ENCODE measurements at places on chromosomes 2 and 18. TPM values are rescaled to one million over a fixed set of nuclear protein-coding genes. Genes with fewer than 3 reads are reported as not detected.

Gene CFAP221
- 0.07 TPM for polyA plus RNA-seq

DNA sequence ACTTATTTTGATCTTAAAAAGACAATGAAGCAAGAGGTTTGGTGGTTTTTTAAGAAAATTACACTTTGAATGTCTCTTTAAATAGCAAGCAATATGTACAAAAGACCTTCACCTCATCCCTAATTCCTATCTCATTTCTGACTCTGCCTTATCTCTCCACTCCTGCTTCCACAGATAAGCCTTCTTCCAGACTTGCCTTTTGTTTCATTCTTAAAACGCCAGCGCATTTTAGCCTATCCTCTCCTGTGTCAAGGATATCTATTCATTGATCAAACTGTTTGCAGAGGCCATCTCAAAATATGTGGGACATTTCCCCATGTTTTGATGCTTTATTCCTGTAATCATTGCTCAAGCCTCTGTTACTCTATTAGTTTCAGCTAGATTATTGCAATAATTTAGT, 562.5 kb downstream of the PARD3B start:
- no peak for DNase-seq
- H3K4me3 ChIP-seq = no peak overlapping the region
- no peaks in the 10 kb centered on the region for H3K4me1 ChIP-seq
- H3K27me3 ChIP-seq = no peaks in the 10 kb centered on the region
- no peaks in the 10 kb centered on the region for H3K36me3 ChIP-seq
- H3K27ac ChIP-seq = no peak overlapping the region

- peak overlapping the region; percentile 41 for H3K27ac ChIP-seq
- DNase-seq = no peak
- no peaks in the 10 kb centered on the region for H3K27me3 ChIP-seq
- H3K36me3 ChIP-seq = no peaks in the 10 kb centered on the region
- H3K4me1 ChIP-seq = peaks cover 98% of the 10 kb centered on the region
These were observed 128.9 kb downstream of the HDAC4 start for GRCh38 chr2:239271882-239272281.

DNA sequence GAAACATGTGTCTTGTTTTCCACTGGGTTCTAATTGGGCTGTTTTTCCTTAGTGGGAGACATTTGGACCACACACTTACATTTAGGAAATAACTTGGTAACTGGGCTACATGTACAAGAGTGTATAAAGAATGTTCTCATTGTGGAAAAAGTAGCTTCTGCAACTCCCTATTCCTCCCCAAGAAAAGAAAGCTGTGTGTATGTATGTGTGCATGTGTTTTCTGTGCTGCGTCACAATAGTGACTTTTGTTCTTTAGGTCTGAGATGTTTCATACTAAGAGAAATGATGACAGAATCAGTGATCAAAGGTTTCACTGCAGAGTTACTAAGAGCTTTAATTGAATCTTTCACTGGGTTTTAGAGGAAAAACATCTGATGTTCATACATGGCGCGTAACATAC, 82.7 kb downstream of the TANC1 start:
- H3K4me1 ChIP-seq = peaks cover 37% of the 10 kb centered on the region
- DNase-seq = no peak
- no peaks in the 10 kb centered on the region for H3K36me3 ChIP-seq
- H3K4me3 ChIP-seq = no peak overlapping the region
- peak overlapping the region; percentile 67 for H3K27ac ChIP-seq
- no peaks in the 10 kb centered on the region for H3K27me3 ChIP-seq

Gene GCKR
- polyA plus RNA-seq = not detected

Gene ALPG
- polyA plus RNA-seq = not detected

- no peak for DNase-seq
- no peaks in the 10 kb centered on the region for H3K27me3 ChIP-seq
- no peaks in the 10 kb centered on the region for H3K4me1 ChIP-seq
- H3K27ac ChIP-seq = no peak overlapping the region
- H3K36me3 ChIP-seq = no peaks in the 10 kb centered on the region
These were observed 848.5 kb downstream of the DCDC2C start for GRCh38 chr2:4551691-4552474.

Gene CCL20
- polyA plus RNA-seq = 15.6 TPM

- H3K27ac ChIP-seq = peak overlapping the region; percentile 82
- peak overlapping the region; percentile 41 for H3K4me3 ChIP-seq
- DNase-seq = peak; percentile 92
- no peaks in the 10 kb centered on the region for H3K36me3 ChIP-seq
These were observed 48.5 kb downstream of the KCNIP3 start for GRCh38 chr2:95345563-95346230.

GRCh38 chr2:673615-674320, 3.4 kb downstream of the TMEM18 start:
- DNase-seq = no peak
- no peak overlapping the region for H3K27ac ChIP-seq
- no peak overlapping the region for H3K4me3 ChIP-seq
- peaks cover 16% of the 10 kb centered on the region for H3K36me3 ChIP-seq
- H3K27me3 ChIP-seq = no peaks in the 10 kb centered on the region

Gene RAB6C
- polyA plus RNA-seq = 0.03 TPM

Gene NIFK
- polyA plus RNA-seq = 38.3 TPM

DNA sequence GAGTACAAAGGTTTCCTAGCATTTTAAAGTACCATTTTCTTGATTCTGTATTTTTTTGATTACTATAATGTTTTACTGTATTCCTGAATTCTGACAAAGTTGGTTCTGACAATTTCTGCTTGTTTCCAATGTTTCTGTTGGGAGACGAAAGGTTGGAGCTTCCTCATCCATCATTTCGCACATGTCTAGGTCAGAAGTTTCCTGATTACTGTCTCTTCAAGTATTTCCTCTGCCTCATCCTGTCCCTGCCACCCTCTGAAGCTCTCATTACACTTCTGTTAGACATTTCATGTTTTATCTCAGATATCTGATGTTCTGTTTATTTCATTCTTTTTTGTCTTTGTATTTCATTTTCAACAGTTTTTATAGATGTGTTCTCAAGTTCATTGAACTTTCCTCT, 895.8 kb downstream of the TSN start:
- no peak for DNase-seq
- no peaks in the 10 kb centered on the region for H3K4me1 ChIP-seq
- H3K27ac ChIP-seq = no peak overlapping the region
- H3K27me3 ChIP-seq = no peaks in the 10 kb centered on the region

DNA sequence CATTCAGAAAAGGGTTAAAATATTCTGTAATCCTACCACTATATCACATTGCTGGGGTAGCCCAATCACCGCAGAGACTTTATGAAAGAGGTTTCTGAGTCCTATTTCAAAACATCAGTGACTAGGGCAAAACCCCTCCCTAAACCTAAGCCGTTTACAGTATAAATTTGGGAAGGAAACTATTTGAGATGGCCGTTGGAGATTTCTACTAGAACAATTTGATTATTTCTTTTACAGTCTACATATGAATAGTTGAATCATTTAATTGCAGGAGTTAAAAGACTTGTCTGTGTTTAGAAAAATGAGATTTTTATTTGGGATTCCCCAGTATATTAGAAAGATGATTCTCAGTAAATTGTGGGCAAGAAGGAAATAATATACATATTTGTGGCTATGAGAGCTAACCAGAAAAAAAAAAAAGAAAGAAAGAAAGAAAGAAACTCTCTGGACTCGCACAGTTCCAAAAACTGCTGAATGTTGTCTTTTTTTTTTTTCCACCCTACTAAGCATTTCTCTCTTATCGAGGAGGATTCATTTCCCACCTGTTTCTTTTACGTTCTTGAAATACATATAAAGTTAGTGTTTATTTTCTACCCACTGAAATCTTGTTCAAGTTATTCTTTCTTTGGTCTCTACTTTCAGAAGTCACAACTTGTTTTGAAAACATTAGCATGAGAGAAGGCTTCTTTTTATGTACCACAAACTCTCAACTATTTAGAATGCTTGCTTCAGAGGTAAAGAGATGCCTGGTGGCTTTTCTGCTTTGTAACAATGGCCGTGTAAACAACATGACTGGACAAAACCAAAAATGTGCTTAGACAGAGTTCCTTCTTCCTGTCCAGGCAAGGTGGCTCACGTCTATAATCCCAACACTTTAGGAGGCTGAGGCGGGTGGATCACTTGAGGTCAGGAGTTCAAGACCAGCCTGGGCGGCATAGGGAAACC, 65.9 kb downstream of the BCL2 start:
- no peaks in the 10 kb centered on the region for H3K36me3 ChIP-seq
- peak overlapping the region; percentile 6 for H3K4me3 ChIP-seq
- H3K4me1 ChIP-seq = peaks cover 36% of the 10 kb centered on the region
- DNase-seq = no peak

DNA sequence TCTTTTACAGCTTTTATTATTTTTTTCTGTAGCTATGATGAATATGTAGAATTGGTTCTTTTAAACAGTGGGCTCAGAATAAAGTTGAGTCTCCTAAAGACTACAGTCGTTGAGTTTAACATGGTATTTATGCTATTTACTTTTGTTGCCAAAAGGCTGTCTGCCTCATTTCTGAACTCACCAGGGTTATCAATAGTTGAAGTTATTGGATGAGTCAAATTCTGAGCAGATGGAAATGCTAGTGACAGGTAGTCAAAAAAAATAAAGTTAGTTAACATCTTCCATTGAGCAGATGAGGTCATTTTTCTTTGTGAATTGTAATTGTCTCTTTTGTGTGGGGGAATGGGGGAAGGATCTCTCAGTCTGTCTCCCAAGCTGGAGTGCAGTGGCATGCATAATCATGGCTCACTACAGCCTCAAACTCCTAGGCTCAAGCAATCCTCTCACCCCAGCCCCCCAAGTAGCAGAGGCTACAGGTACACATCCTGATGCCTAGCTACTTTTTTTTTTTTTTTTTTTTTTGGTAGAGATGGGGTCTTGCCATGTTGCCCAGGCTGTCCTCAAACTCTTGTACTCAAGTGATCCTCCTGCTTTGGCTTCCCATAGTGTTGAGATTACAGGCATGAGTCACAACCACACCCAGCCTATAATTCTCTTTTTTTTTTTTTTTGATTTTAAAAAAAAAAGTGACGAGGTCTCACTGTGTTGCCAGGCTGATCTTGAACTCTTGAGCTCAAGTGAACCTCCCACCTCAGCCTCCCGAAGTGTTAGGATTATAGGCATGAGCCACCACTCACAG, 8.9 kb downstream of the PAPOLG start:
- DNase-seq = no peak
- no peaks in the 10 kb centered on the region for H3K27me3 ChIP-seq
- H3K4me3 ChIP-seq = no peak overlapping the region
- peaks cover 15% of the 10 kb centered on the region for H3K36me3 ChIP-seq
- peaks cover 6% of the 10 kb centered on the region for H3K4me1 ChIP-seq

Data from sigmoid colon (tissue), 7 donors.